ENCODE measurements at places on chromosomes 7 and 10. TPM values are rescaled to one million over a fixed set of nuclear protein-coding genes. Genes with fewer than 3 reads are reported as not detected.

Gene RALA
- total RNA-seq: 37.4 TPM

Gene NPC1L1
- not detected for total RNA-seq

Gene TMEM196
- total RNA-seq: 9.7 TPM

Gene MEST
- 337 TPM for total RNA-seq

Gene FAM200A
- total RNA-seq: 21.8 TPM

Gene PTF1A
- 2.8 TPM for total RNA-seq
